ENCODE measurements at places on chromosomes 12 and 14.

DNA sequence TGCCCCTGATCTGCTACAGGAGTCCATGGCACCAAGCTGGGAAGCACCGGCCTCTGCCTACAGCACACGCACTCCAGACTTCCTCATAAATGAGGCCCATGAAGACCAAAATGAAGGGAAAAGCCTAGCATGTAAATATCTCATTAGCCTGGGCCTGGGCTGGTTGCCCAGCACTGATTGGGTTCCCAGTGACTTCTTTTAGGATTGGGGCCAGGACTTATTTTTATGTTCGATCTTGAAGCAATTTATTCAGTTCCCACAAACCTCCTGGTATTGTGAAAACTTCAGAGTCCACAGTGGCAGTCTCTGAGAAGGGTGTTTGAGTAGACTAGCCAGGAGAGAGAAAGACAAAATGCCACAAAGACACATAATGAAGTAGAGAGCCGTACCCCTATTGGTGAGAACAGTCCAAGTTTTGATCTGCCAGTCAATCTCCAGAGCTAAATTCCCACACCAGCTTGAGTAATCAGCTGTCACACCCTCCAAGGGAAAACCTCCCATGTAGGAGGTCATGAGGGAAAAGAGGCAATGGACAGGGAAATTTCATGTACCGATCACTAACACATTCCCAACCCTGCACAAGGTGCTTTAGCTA lies 78.2 kb downstream of the PHLDA1 start:
- no peak for DNase-seq

GRCh38 chr12:126295652-126296051 lies 1230.4 kb downstream of the AACS start:
- DNase-seq = no peak

DNA sequence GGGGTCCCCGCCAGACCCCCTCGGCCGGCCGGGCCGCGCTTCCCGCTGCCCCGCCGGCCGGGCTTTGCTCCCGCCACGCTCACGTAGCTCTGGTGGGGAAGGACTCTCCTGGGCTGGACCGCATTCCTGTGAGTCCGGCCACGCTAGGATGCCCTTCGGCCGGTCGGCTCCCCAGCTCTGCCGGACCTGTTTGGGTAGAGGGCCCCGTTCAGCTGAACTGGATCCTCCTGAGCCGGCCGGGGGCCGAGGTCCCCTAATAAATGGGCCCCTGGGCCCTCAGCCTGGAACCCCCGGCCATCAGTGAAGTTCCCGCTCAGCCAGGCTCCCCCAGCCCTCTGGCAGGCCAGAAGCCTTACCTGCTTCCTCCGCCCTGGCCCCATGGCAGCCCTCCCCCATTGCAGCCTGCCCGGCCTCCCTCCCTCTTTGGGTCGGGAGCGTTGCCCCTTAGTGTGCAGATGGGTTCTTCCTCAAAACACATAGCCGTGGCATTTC lies 593 bp downstream of the UNC119B start:
- DNase-seq = peak; percentile 55

DNA sequence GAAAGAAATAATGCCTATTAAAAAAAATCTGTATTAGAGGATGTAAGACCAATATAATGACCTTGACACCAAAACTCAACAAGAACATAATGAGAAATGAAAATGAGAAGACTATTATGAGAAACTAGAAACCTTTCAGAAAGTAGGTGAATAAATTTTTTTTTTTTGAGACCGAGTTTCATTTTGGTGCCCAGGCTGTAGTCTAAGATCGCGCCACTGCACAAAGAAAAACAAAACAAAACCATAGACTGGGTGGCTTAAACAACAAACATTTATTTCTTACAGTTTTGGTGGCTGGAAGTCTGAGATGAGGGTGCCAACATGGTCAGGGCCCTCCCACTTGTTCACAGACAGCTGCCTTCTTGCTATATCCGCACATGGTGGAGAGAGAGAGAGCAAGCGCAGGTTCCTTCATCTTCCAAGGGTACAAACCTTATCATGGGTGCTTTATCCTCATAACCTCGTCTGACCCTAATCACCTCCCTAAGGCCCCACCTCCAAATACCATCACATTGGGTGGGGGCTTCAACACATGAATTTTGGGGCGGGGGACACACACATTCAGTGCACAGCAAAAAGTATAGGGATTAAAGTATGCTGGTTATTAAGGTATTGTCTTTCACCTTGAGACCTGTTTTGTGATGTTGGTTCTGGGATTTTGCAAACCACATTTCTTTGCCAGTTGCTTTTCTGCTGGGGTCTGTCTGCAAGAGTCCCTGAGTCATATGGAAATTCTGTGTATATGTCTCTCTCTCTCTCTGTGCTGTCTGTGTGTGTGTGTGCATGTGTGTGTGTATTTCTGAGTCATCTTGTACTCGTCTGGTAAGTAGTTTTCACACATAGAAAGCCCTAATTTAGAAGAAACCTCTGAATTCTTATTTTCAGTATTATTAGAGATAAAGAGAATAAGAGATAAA lies 26.2 kb downstream of the ZCRB1 start:
- no peak for DNase-seq

- no peak for DNase-seq
Observed at GRCh38 chr14:102889615-102890014, 32.8 kb upstream of the AMN start.

All from Caco-2 (cell line).